GM23338 (cell line): ENCODE measurements at places on chromosomes 2 and 18. TPM values are rescaled to one million over a fixed set of nuclear protein-coding genes. Genes with fewer than 3 reads are reported as not detected.

The PLEKHH2 gene
- 4.9 and 5.4 TPM in 2 replicates for polyA plus RNA-seq

The ANKRD36B gene
- 9.4 and 14.5 TPM in 2 replicates for polyA plus RNA-seq

The CAPN10 gene
- polyA plus RNA-seq, result 30.2 and 31.7 TPM in 2 replicates

The PLGLB1 gene
- 0.82 and 1.6 TPM in 2 replicates for polyA plus RNA-seq

The HDHD2 gene
- polyA plus RNA-seq, result 17.3 and 25.9 TPM in 2 replicates

The ATP6V1B1 gene
- not detected in 2 replicates for polyA plus RNA-seq

The C2orf80 gene
- 0.64 and 0.92 TPM in 2 replicates for polyA plus RNA-seq

The CWC22 gene
- polyA plus RNA-seq, result 29.0 and 38.3 TPM in 2 replicates

The ZNF513 gene
- 10.4 and 11.3 TPM in 2 replicates for polyA plus RNA-seq

The SP140 gene
- 0.54 and 0.70 TPM in 2 replicates for polyA plus RNA-seq

The CENPA gene
- polyA plus RNA-seq, result 24.2 and 26.3 TPM in 2 replicates

The NPAS2 gene
- 1.0 and 1.1 TPM in 2 replicates for polyA plus RNA-seq

The COL4A4 gene
- polyA plus RNA-seq, result 0.82 and 1.3 TPM in 2 replicates

The GRHL1 gene
- 2.8 and 2.9 TPM in 2 replicates for polyA plus RNA-seq

The KLHL29 gene
- polyA plus RNA-seq, result 1.5 and 1.9 TPM in 2 replicates

The AQP12A gene
- polyA plus RNA-seq, result not detected in 2 replicates

The GCG gene
- polyA plus RNA-seq, result not detected in 2 replicates

The TNFRSF11A gene
- 3.8 and 5.6 TPM in 2 replicates for polyA plus RNA-seq

The RUFY4 gene
- polyA plus RNA-seq, result 0.27 and 0.89 TPM in 2 replicates

The RAX gene
- polyA plus RNA-seq, result 0.16 and 0.68 TPM in 2 replicates

The SERPINB7 gene
- not detected in 2 replicates for polyA plus RNA-seq

The VWC2L gene
- polyA plus RNA-seq, result not detected in 2 replicates

The ST8SIA5 gene
- polyA plus RNA-seq, result 3.0 and 3.3 TPM in 2 replicates

The COL5A2 gene
- polyA plus RNA-seq, result 6.0 and 6.7 TPM in 2 replicates

The TMEM178A gene
- polyA plus RNA-seq, result 9.7 and 10.3 TPM in 2 replicates

The FEV gene
- not detected in 2 replicates for polyA plus RNA-seq

The GATA6 gene
- 0.08 and 0.30 TPM in 2 replicates for polyA plus RNA-seq

The SCN9A gene
- 8.1 and 9.5 TPM in 2 replicates for polyA plus RNA-seq

The SP9 gene
- 0.14 TPM in 1 of 2 replicates, not detected in the other for polyA plus RNA-seq

The UNC80 gene
- 0.03 and 0.11 TPM in 2 replicates for polyA plus RNA-seq

The ANKRD53 gene
- polyA plus RNA-seq, result 0.32 and 0.59 TPM in 2 replicates

The CNPPD1 gene
- 17.4 and 18.0 TPM in 2 replicates for polyA plus RNA-seq

The REG3G gene
- polyA plus RNA-seq, result not detected in 2 replicates

The C2orf42 gene
- polyA plus RNA-seq, result 3.4 and 4.3 TPM in 2 replicates

The TMEM163 gene
- 1.3 and 1.8 TPM in 2 replicates for polyA plus RNA-seq

The C2orf72 gene
- polyA plus RNA-seq, result 0.17 and 0.37 TPM in 2 replicates

The SH3BP4 gene
- polyA plus RNA-seq, result 15.1 and 15.6 TPM in 2 replicates

The NT5C1B gene
- polyA plus RNA-seq, result not detected in 2 replicates

The GALR1 gene
- polyA plus RNA-seq, result 0.19 and 0.32 TPM in 2 replicates
